ENCODE measurements at places on chromosomes 5 and 9. TPM values are rescaled to one million over a fixed set of nuclear protein-coding genes. Genes with fewer than 3 reads are reported as not detected.

CSF2 gene
- total RNA-seq = not detected

FABP6 gene
- not detected for total RNA-seq

DNAI1 gene
- total RNA-seq = not detected

SHROOM1 gene
- total RNA-seq = 2.6 TPM

LRRC19 gene
- not detected for total RNA-seq

FOXD4L6 gene
- 0.09 TPM for total RNA-seq

TRPM3 gene
- 0.85 TPM for total RNA-seq

QRFP gene
- total RNA-seq = not detected

GFI1B gene
- not detected for total RNA-seq

SH2D3C gene
- total RNA-seq = under 0.01 TPM

PCDHA8 gene
- total RNA-seq = 0.09 TPM

ZNF883 gene
- 1.2 TPM for total RNA-seq

SPINK6 gene
- 15.6 TPM for total RNA-seq

SLC6A19 gene
- total RNA-seq = not detected

OR13C2 gene
- total RNA-seq = not detected

TMEM8B gene
- total RNA-seq = 1.6 TPM

ARID3C gene
- 0.14 TPM for total RNA-seq

FSTL4 gene
- 0.09 TPM for total RNA-seq

DIPK1B gene
- total RNA-seq = 1.00 TPM

EQTN gene
- total RNA-seq = not detected

FAM221B gene
- not detected for total RNA-seq

FST gene
- 68.3 TPM for total RNA-seq

MELK gene
- 6.0 TPM for total RNA-seq

TRIP13 gene
- total RNA-seq = 3.4 TPM

CORO2A gene
- total RNA-seq = 0.28 TPM

NME5 gene
- 1.6 TPM for total RNA-seq

FBXO38 gene
- 54.6 TPM for total RNA-seq

MPDZ gene
- 47.5 TPM for total RNA-seq

N4BP3 gene
- total RNA-seq = 0.71 TPM

GRIN3A gene
- not detected for total RNA-seq

NR2F1-AS1 gene
- 45.1 TPM for total RNA-seq

AHRR gene
- 27.0 TPM for total RNA-seq

TRIM7 gene
- 1.2 TPM for total RNA-seq

CLINT1 gene
- 139 TPM for total RNA-seq

CCDC69 gene
- total RNA-seq = 13.2 TPM

PCDHA4 gene
- 0.14 TPM for total RNA-seq

SMARCA2 gene
- total RNA-seq = 52.1 TPM

FOXD4L5 gene
- total RNA-seq = under 0.01 TPM

CNTFR gene
- total RNA-seq = under 0.01 TPM

CNTNAP3 gene
- 0.18 TPM for total RNA-seq

PPP1R26 gene
- total RNA-seq = 9.5 TPM

MUSK gene
- 5.5 TPM for total RNA-seq

IFNA2 gene
- not detected for total RNA-seq

SPINK5 gene
- total RNA-seq = under 0.01 TPM

KIAA0825 gene
- 3.0 TPM for total RNA-seq
